SK-N-MC (cell line): ENCODE measurements at places on chromosomes 12 and 14.

DNA sequence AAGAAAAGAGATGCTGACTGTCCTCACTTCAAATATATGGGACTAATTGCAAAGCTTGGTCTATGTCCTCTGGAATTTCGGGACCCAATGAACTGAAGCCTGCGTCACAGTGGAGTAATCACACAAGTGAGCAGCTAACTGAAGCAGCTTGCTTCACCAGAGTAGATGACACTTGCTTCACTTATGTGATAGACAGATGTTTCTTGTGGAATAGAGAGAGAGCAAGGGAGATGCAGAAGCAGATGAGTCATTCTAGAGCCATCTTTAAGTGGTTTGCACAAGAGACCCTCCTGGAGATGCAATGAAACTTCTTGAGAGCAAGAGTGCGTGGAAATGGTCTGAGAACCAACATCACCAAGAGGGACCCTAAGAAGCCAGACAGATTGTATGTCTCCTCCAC lies 1537.1 kb upstream of the FLRT2 start:
- no peak for DNase-seq

GRCh38 chr14:32779840-32780239 lies 158.8 kb upstream of the NPAS3 start:
- no peak for DNase-seq

DNA sequence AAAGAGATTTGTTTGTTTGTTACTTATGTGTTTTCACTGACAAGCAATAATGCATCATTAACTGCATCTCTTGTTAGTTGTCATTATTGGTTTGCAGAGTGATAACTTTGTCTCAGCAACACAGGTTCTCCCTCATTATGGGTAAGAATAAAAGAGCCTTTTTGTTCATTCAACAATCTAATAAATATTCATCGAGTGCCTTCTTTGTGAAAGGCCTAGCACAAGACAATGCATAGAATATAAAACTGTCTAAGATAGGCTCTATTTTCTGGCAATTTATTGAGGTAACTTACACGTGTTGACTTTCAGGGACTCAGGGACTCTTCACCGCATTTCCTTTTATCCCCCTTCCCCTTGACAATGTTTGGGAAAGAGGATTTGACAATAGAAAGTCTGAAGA lies 95.5 kb upstream of the KRR1 start:
- DNase-seq, result no peak

DNA sequence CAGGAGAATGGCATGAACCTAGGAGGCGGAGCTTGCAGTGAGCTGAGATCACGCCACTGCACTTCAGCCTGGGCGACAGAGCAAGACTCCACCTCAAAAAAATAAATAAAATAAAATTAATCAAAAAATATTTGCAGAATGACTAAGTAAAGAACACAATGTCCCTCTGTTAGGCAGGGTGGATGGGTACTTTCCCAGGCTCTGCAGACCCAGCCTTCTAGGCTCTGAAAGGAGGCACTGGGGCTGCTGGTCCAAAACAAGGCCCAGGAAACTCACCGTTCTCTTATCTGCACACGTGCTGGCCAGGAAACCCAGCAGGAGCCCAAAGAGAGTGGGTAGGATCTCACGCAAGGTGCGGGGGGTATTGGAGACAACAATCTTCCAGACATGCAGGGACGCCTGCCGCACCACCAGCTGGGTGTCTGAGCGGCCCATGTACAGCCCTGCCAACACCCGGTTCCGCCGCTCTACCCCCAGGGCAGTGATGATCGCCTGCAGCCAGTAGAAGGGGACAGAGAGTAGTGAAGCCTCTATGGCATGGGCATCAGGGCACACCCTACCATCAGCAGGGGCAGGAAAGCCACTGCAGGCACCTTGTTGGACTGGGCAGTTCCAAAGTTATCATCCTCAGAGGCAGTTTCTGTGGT lies 25.8 kb upstream of the RAB35 start:
- no peak for DNase-seq

- DNase-seq, result no peak
Measured at GRCh38 chr14:102757646-102758045, 19.6 kb upstream of the TRAF3 start.

GRCh38 chr14:30550335-30550734 lies 8.6 kb upstream of the G2E3 start:
- no peak for DNase-seq
